Activated CD8-positive, alpha-beta T cell treated with anti-CD3 and anti-CD28 coated beads for 36 hours (primary cell): ENCODE measurements at places on chromosomes 7 and 10.

DNA sequence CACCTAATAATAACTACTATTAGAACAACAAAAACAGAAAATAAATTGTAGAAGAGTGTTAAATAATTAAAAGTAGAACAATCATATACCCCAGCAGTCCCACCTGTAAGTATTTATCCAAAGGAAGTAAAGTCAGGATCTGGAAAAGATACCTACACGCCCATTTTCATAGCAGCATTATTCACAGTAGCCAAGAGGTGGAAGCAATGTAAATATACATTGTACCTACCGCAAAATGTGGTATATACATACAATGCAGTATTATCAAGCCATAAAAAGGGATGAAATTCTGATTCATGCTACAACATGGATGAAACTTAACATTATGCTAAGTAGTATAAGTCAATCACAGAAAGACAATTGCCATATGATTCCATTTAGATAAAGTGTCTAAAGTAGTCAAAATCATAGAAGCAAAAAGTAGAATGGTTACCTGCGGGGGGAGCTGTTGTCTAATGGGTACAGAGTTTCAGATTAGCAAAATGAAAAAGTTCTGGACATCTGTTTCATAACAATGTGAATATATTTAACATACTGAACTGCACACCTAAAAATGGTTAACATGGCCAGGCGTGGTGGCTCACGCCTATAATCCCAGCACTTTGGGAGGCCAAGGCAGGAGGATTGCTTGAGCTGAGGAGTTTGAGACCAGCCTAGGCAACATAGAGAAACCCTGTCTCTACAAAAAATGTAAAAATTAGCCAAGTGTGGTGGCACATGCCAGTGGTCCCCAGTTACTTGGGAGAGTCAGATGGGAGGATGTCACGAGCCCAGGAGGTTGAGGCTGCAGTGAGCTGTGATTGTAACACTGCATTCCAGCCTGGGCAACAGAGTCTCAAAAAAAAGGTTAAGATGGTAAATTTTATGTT, 6.0 kb upstream of the TMED4 start:
- DNase-seq: peak; percentile 85
- H3K4me3 ChIP-seq: no peak overlapping the region
- H3K4me1 ChIP-seq: peaks cover 8% of the 10 kb centered on the region
- H3K27me3 ChIP-seq: no peaks in the 10 kb centered on the region
- H3K27ac ChIP-seq: no peak overlapping the region

DNA sequence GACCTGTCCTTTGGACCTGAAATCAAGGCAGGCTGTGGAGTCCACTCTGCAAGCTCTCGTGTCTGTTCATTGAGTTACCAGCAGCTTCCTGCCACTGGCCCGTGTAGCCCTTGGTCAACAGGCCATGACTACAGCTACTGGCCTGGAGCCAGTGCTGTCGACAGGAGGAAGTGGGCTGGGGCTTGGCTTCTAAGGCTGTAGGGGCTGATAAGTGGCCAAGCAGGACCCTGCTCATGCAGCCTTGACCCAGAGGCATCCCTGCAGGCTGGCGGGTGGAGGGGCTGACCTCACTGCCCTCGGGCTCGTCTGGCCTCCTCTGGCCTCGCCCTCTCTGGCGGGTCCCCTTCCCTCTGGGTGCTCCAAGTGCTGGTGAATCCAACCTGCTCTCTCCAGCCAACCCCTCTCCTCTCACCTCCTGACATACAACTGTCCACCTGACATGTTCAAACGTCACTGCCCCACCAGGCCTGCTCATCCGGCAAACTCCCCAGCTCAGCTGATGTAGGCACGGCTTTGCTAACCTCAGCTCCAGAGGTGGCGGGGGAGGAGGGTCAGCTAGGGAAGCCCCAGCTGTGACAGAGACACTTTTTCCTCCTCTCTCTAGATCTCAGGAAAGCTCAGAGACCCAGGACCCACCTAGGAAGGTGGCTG, 188.6 kb upstream of the LYZL2 start:
- DNase-seq: no peak
- peaks cover 13% of the 10 kb centered on the region for H3K4me1 ChIP-seq
- no peak overlapping the region for H3K4me3 ChIP-seq
- no peak overlapping the region for H3K27ac ChIP-seq
- H3K27me3 ChIP-seq: no peaks in the 10 kb centered on the region

- H3K4me1 ChIP-seq: no peaks in the 10 kb centered on the region
- H3K27ac ChIP-seq: no peak overlapping the region
- no peak overlapping the region for H3K4me3 ChIP-seq
Observed at GRCh38 chr10:9900751-9901150, 1116.9 kb upstream of the CELF2 start.

GRCh38 chr7:115740043-115740442, 290.5 kb downstream of the TFEC start:
- no peaks in the 10 kb centered on the region for H3K36me3 ChIP-seq
- H3K27me3 ChIP-seq: no peaks in the 10 kb centered on the region
- H3K4me1 ChIP-seq: no peaks in the 10 kb centered on the region

GRCh38 chr7:31814187-31814586, 127.2 kb downstream of the PPP1R17 start:
- no peaks in the 10 kb centered on the region for H3K27me3 ChIP-seq
- no peak for DNase-seq
- no peaks in the 10 kb centered on the region for H3K36me3 ChIP-seq
- H3K4me1 ChIP-seq: no peaks in the 10 kb centered on the region
- H3K27ac ChIP-seq: no peak overlapping the region

- H3K27ac ChIP-seq: no peak overlapping the region
- H3K27me3 ChIP-seq: peaks cover 27% of the 10 kb centered on the region
- DNase-seq: no peak
- no peaks in the 10 kb centered on the region for H3K36me3 ChIP-seq
- H3K4me3 ChIP-seq: no peak overlapping the region
Observed at GRCh38 chr7:155586843-155587440, 40.6 kb upstream of the CNPY1 start.

DNA sequence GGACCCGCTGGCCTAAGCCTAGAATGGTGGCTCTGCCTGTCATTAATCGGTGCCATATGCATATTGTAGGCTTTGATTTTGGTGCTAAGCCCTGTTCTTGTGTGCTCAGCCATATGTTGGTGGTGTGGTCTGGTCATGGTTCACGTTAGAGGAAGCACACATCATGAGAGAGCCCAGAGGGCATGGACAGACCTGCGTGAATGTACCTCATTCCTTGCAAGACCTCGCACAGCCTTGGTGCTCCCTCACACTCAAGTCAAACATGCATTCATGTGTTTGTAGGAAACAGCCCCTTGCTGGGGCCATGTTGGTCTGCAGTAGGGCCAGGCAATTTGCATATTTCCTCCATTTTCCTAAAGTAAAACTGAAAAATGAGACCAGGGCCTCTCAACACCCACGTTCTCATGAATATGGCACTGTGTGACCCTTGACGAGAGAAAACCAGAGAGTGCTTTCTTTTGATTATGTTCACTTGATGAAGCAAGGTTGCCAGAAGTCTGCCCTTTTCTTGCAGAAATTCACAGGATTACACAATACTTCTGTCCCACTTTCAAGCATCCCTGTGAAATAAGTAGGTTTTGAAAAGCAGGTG, 268.7 kb downstream of the CELF2 start:
- H3K4me3 ChIP-seq: no peak overlapping the region
- peaks cover 42% of the 10 kb centered on the region for H3K36me3 ChIP-seq
- H3K27me3 ChIP-seq: no peaks in the 10 kb centered on the region
- peak; percentile 18 for DNase-seq
- H3K27ac ChIP-seq: peak overlapping the region; percentile 83

GRCh38 chr10:46175296-46175695, 111.5 kb upstream of the ANTXRL start:
- H3K27ac ChIP-seq: no peak overlapping the region
- no peaks in the 10 kb centered on the region for H3K36me3 ChIP-seq
- H3K4me3 ChIP-seq: no peak overlapping the region
- no peak for DNase-seq

GRCh38 chr10:84801156-84801555, 472.8 kb downstream of the CCSER2 start:
- no peaks in the 10 kb centered on the region for H3K4me1 ChIP-seq
- no peak for DNase-seq
- H3K36me3 ChIP-seq: no peaks in the 10 kb centered on the region
- peaks cover 2% of the 10 kb centered on the region for H3K27me3 ChIP-seq
- H3K27ac ChIP-seq: no peak overlapping the region
- H3K4me3 ChIP-seq: no peak overlapping the region

DNA sequence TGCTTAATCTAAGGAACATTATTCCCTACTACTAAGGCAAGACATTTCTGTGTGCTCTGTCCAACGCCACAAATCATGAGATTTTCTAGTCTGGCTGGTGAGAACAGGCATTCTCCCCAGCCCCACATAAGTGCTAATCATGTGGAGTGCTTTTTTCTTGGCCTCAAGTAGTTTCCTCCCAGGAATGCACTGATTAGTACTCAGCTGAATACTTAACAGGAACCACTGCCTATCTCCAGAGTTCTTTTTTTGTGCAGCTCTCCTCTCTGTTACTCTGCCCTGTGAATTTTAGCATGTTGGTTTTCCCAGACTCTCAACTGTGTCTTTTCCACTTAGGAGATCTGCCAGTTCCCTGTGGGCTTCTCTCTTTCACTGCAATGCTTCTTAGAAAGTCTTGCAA, 1098.5 kb upstream of the LRRTM3 start:
- H3K4me1 ChIP-seq: no peaks in the 10 kb centered on the region
- no peak overlapping the region for H3K4me3 ChIP-seq
- H3K36me3 ChIP-seq: no peaks in the 10 kb centered on the region
- no peak for DNase-seq
- H3K27me3 ChIP-seq: no peaks in the 10 kb centered on the region

- peaks cover 17% of the 10 kb centered on the region for H3K27me3 ChIP-seq
- H3K4me3 ChIP-seq: no peak overlapping the region
- H3K27ac ChIP-seq: no peak overlapping the region
- H3K4me1 ChIP-seq: no peaks in the 10 kb centered on the region
- H3K36me3 ChIP-seq: no peaks in the 10 kb centered on the region
Observed at GRCh38 chr10:117741524-117741923, 199.0 kb downstream of the EMX2 start.

DNA sequence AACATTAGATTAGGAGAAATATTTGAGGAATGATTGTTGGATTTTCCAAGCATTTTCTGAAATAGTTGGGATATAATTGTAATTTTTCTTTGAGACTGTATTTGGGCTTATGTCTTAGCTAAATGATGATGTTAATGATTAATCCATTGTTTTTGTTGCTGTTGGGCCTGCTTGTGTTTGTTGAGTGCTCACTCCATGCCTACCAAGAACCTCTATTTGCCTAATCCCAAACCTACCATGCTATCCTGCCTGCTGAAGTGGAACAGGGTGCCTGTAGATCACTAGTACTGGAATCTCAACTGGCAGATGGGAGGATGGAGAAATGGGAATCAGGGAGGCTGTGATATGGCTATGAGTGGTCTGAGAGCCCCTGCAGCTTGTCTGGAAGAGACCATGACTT, 565.5 kb downstream of the SORCS3 start:
- DNase-seq: no peak
- H3K36me3 ChIP-seq: no peaks in the 10 kb centered on the region
- H3K27me3 ChIP-seq: no peaks in the 10 kb centered on the region
- H3K4me1 ChIP-seq: no peaks in the 10 kb centered on the region
- H3K4me3 ChIP-seq: no peak overlapping the region
- no peak overlapping the region for H3K27ac ChIP-seq

DNA sequence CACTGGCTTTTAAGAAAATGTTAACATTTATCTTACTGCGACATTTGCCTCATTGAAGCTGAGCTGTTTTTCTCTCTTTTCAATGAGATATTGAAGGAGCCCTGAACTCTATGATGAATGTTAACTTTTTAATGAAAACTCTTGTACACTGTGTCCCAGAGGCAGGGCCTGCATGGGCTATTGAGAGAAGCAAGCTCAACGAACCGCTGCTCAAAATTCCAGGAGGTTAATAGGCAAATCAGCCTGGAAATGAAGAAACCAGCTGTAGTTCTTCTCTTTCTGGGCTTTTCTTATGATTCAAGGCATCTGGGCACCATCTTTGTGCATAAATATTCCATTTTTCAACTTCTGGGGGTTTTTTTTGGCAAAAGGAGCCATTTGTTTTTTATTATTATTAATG, 168.4 kb upstream of the NPVF start:
- no peaks in the 10 kb centered on the region for H3K27me3 ChIP-seq
- no peak for DNase-seq
- no peak overlapping the region for H3K27ac ChIP-seq
- H3K4me3 ChIP-seq: no peak overlapping the region
- no peaks in the 10 kb centered on the region for H3K36me3 ChIP-seq
- H3K4me1 ChIP-seq: no peaks in the 10 kb centered on the region

GRCh38 chr10:26508016-26508415, 69.9 kb downstream of the APBB1IP start:
- H3K27me3 ChIP-seq: no peaks in the 10 kb centered on the region
- H3K4me1 ChIP-seq: peaks cover 16% of the 10 kb centered on the region
- H3K27ac ChIP-seq: peak overlapping the region; percentile 31
